ENCODE measurements at places on chromosomes 12 and 14. TPM values are rescaled to one million over a fixed set of nuclear protein-coding genes. Genes with fewer than 3 reads are reported as not detected.

TRPV4 gene
- total RNA-seq: not detected

LRRC10 gene
- total RNA-seq: 45.0 TPM

SNX6 gene
- total RNA-seq: 65.7 TPM

DNA sequence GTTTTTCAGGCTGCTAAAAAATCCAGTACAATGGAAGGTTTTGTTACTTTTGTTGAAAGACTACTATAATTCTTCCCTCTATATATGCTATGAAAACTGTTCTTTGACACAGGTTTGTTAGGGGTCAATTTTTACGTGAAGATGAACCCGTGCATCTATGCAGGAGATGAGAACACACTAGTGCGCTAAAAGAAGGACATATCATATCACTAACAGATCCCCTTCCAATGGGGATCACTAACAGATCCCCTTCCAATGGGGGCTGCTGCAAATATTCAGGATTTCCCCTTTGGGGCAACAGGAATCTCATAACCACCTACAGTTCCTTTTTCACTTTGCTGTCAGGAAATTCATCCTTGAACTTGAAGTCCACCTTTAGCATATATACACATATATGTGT lies 75.1 kb downstream of the CLMN start:
- no peaks in the 10 kb centered on the region for H3K36me3 ChIP-seq
- H3K4me1 ChIP-seq: peaks cover 3% of the 10 kb centered on the region
- no peak overlapping the region for H3K4me3 ChIP-seq
- H3K27ac ChIP-seq: no peak overlapping the region

- H3K4me1 ChIP-seq: no peaks in the 10 kb centered on the region
- no peak overlapping the region for H3K4me3 ChIP-seq
- H3K36me3 ChIP-seq: no peaks in the 10 kb centered on the region
- no peak for DNase-seq
Observed at GRCh38 chr14:99138999-99139865, 132.8 kb downstream of the BCL11B start.

- no peak for DNase-seq
- no peaks in the 10 kb centered on the region for H3K36me3 ChIP-seq
- H3K4me3 ChIP-seq: no peak overlapping the region
- H3K27me3 ChIP-seq: no peaks in the 10 kb centered on the region
- no peak overlapping the region for H3K27ac ChIP-seq
Observed at GRCh38 chr12:101819467-101819866, 11.3 kb downstream of the GNPTAB start.
